ENCODE measurements at places on chromosomes 2 and 18.

DNA sequence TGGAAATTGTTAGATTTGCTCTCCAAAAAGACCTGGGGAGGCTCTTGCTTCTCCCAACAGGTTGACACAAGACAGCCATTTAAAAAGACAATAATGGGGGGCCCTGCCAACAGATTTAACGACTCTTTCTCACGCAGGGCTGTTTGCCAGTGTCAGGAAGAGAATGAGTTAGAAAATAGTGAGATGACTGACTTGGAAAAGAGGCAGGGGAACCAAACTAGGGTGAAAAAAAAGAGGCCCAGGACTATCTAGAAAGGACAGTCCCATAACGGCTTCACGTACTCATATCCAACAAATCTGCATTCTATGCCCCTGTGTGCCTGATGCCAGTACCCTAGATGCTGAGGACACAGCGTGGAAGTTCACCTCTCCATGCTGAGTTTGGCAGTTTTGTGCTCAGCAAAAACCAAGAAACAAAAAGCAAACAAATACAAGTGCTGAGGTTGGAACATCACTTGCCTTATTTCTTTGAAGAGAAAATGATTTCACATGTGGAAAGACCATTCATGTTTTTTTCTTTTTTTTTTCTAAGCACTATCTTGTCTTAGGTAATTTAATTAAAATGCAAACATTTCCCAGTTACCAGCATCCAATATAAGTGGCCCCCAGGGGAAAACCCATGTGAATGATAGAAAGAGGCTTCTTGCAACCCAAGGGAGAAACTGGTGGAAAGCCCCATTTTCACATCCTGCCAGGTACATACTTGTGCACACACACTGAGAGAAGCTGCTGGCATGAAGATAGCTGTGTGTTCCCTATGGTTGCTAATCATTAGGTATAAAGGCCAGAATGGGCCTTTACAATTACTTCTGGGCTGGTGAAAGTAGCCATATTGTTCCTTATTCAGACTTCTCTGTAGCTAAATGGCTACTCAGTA lies 10.6 kb upstream of the WIPF1 start:
- no peak for DNase-seq

DNA sequence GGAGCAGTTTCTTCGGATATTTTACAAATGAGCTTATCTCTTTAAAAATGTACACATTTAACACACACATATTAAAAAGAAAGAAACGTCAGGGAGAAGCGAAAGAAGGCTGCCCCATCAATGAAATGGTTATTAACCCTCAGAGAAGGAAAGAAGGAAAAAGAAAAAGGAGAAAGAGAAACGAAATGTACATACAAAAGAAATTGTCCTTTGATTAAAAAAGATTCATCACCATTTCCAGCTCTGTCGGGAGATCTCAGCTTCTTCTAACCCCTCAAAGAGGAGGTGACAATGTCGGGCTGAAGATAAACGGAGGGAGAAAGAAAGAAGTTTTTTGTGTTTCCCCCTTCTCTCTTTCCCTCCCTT lies 1.5 kb downstream of the IKZF2 start:
- DNase-seq, result no peak

- DNase-seq, result peak; percentile 97
Measured at GRCh38 chr2:69200107-69200520, 186.9 kb downstream of the GFPT1 start.

GRCh38 chr2:166140932-166141331 lies 13.1 kb upstream of the SCN1A start:
- DNase-seq, result no peak

- DNase-seq, result no peak
Measured at GRCh38 chr18:22296304-22296703, 121.4 kb downstream of the CTAGE1 start.

- no peak for DNase-seq
Measured at GRCh38 chr18:59540780-59541179, 156.4 kb downstream of the CCBE1 start.

DNA sequence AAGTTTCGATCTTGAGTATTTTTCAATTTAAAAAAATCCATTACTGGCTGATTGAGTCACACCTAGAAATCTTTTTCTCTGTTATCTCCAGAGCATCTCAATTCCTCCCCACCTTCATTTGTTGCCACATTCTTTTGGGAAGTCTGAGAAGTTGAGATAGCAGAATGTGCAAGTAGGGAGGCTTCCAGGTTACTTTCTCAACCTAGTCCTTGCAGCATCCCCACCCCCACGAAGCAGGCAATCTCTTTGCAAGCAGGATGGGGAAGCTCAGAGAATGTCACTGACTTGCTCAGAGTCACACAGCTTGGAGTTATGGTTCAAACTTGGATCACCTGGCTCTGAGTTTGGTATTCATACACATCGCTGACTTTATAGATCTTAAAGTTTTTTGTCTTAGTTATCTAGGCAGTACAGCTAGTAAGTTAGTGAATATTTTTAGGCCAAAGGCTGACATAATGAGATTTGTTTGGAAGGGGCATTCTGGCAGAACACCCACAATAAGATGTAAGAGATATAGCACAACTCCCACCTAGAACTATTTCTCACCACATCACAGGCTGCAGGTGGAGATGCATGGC lies 25.9 kb upstream of the LCLAT1 start:
- no peak for DNase-seq

DNA sequence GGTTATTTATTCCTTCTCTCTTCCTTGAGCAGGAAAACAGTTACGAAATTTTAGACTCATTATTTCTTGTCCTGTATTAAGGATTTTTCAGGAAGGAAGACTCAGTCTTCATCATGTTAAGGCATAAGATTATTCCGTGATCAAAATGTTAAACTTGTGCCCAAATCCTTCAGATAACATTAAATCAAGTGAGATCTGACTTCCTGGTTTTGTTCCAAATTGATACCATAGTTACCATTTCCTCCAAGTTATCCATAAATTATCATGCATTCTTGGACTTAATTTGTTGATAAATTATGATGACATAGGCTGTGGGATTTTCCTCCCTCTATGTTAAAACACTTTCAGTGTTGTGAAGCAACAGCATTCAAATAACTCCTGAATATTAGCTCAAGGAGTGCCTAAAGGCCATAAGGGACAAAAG lies 31.9 kb downstream of the EFEMP1 start:
- DNase-seq, result no peak

GRCh38 chr2:8666581-8666980 lies 15.3 kb upstream of the ID2 start:
- no peak for DNase-seq

DNA sequence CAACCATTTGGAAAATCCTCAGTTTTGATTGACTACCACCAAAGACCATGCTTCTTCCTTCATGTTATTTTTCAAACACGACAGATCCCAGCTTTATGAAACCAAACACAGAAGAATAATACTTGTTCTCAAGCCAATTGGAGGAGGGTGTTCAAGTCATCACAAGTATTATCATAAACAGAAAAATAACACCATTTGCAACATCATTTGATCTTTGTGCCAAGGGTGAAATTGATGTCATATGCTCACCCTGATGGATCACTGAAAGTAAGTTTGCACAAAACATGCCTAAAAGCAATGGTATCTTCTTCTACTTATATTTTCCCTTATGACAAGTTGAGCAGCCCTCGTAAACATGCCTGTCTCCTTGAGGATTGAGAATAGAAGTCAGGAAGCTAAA lies 448.0 kb upstream of the ZEB2 start:
- DNase-seq, result no peak

GRCh38 chr18:58612315-58613055 lies 16.4 kb downstream of the ALPK2 start:
- DNase-seq, result no peak

DNA sequence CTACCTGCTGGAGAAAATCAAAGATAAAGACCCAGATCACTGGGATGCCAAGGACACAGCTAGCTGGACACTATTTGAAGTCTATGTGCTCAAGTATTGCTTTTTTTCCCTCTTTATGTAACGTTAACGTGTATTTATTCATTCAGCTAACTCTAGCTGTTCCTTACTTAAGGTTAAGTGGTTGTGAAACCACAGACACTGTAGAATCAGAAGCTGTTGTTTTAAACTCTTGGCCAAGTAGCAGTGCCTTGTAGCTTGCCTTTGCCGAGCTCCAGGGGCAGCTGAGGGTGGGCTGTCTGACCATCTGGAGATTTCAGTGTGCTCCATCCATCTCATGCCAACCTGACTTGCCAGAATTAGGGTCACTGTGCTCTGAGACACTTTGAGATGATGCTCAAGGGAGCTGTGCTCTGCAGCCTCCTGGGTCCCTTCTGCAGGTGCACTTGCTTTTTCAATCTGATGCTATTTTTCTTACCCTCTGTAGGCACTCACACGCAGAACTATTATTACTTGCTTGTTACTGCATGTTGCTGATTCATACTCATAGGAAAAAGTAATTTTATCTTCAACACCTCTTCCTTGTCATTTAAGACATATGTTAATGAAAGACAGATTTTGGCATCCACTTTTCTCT lies 116.2 kb downstream of the METTL8 start:
- DNase-seq, result no peak

DNA sequence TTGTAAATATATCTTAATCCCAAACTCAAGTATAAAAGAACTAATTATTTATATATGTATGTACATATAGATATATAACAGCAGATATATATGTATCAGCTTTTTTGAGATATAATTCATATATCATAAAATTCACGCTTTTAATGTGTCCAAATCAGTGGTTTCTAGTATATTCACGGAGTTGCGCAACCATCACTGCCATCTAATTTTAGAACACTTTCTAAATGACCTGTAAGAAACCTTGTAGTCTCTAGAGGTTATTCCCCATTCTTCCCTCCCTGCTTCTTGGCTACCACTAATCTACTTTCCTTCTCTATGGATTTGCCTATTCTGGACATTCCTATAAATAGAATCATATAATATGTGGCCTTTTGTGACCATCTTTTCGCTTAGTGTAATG lies 163.5 kb upstream of the TCF4 start:
- no peak for DNase-seq

DNA sequence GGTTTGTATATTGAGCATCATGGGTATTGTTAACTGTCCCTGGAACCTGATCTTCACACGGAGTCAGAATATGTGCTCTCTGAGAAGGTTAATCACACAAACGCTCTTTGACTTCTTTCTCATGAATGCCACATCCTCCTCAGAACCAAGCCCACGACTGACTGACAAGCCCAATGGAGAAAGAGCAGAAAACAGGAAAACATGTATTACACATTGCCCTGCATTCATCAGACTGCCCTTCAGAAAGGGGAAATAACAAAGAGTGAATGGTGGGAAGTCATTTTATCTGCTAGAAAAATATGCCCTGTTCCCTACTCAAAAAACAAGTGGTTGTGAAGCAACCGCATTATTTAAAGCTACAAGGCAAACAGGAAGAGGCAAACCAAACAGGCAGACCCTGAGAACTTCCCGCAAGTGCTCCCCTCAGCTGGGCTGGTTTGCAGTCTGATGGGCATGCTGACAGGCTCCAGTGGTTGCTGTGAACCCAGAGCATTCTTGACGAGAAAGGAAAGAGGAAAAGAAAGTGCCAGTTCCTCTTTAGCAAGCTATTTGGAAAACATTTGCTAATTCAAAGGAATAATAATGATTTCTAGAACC lies 172.9 kb upstream of the SETBP1 start:
- no peak for DNase-seq

DNA sequence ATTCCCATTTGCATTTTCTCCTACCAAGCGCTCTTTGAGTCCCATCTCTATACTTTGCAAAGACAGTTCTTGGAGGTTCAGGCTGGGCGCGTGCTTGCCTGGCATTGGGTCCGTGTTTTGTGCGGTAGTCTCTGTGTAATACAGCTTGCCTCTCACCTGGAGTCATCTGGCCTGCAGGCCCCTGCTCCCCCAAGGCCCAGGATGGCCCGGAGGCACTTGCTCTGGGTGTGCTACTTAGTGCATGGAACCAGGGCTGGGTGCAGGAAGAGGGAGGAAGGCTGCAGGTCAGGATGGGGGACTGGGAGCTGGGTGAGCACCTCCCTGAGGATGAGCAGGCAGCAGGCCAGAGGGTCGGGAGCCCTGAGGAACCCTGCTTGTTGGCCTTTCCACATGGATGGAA lies 220.9 kb downstream of the LDLRAD4 start:
- no peak for DNase-seq

GRCh38 chr2:201769666-201770373 lies 10.9 kb downstream of the ALS2 start:
- no peak for DNase-seq

- DNase-seq, result no peak
Measured at GRCh38 chr18:26711756-26712155, 153.8 kb downstream of the AQP4 start.

DNA sequence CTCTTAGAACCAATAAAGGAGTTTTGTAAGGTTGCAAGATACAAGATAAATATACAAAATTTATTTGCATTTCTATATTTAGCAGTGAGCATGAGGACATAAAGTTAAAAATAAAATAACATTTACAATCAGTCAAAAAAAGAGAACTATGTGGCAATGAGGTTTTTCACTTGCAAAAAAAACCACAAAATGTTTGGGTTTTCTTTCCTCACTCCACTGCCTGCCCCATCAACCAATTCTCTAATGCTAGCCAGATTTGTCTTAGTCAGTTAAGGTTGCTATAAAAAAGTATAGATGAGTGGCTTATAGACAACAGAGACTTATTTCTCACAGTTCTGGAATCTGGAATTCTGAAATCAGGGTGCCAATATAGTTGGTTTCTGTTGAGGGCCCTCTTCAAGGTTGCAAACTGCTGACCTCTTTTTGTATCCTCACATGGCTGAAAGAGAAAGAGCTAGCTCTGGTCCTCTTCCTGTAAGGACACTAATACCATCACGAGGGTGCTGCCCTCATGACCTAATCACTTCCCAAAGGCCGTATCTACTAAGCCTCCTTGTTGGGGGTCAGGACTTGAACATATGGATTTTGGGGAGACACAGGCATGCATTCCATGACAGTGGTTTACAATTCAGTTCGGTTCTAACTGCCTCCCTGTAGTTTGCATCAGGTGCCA lies 566.2 kb downstream of the GALR1 start:
- no peak for DNase-seq

GRCh38 chr2:5394223-5394622 lies 298.0 kb upstream of the SOX11 start:
- DNase-seq, result no peak

GRCh38 chr2:20540587-20541293 lies 93.9 kb downstream of the RHOB start:
- no peak for DNase-seq

- DNase-seq, result no peak
Measured at GRCh38 chr2:240308111-240308651, 127.3 kb upstream of the GPC1 start.

DNA sequence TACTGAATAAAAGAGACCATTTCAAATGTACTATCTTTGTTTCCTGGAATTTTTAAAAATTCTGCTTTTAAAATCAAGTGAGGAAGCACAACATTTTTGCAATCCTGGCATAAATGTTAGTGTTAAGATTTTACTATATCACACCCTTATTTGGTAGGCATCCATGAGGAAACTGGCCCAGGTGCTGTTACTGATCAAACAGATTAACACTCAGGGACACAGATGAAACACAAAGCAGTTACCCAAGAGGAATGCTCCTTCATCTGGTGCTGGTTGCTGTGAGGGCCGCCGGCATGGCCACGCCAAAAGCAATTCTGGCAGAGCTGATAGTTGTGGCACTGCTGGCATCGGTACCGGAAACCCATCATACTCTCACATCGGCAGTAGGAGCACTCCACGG lies 96.8 kb downstream of the DTNB start:
- DNase-seq, result no peak

Measured in foreskin fibroblast (primary cell).